Hindlimb muscle (tissue), 1 donor: ENCODE measurements at places on chromosomes 2 and 18. TPM values are rescaled to one million over a fixed set of nuclear protein-coding genes. Genes with fewer than 3 reads are reported as not detected.

DNA sequence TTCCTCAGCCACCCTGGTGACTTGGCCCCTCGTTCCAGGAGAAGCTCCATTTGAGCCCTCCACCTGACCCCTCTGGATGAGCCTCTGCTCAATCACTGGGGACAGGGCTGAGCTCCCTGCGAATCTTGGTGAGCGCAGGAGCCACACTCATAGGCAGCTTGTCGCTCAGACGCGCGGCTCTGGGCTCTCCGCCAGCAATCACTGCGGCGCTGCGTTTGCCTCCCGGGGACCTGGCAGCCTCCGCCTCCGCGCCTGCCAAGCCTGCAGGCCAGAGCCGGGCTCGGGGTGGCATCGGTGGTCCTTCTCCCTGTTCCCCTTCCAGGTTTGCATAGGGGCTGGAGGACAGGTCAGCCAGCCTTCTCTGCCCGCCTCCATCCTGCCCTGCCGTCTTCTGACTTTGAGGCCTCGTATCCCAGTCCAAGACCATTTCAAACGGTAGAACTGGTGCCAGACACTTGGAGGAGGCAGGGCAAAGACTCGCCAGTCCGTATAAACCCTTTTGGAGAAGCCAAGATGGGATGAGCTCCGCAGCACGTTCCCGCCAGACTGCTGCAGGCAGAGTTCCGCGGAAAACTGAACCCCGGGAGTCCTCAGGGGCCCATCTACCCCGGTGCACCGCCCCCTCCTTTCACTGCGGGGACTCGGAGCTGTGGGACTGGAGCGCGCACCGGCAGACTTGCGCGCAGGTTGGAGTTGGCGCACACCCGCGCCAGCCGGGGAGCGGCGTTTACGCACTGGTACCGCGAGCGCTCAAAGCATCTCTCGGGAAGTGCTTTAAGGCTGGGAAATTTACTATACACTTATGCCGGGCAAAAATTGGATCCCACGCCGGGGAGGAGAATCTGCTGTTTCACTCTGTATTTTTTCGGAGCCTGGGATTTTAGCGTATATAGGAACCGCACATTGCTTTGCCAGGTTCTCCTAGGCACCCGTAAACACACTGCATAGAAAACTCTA, 1.1 kb upstream of the TACR1 start:
- DNase-seq, result peak; percentile 42

GRCh38 chr2:69561101-69561500, 82.4 kb downstream of the AAK1 start:
- DNase-seq, result no peak

GRCh38 chr2:12303181-12304030, 413.3 kb upstream of the TRIB2 start:
- DNase-seq, result no peak

DNA sequence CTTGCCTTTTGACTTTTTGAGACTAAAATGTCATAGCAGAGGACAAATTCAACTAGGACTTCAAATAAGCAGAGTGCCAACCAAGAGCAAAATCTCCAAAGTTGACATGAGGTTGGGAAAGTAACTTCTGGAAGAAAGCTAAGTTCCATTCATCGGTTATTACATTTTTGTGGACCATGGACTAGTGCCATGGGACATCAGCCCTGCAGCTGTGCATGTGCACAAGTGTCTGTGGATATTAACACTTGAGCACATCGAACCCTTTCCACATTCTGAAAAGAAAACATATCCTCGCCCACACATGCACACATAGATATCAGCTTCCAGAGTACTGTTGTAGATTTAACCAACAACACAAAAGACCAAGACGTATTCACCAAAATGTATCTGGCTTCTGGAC, 262.6 kb downstream of the NYAP2 start:
- no peak for DNase-seq

DNA sequence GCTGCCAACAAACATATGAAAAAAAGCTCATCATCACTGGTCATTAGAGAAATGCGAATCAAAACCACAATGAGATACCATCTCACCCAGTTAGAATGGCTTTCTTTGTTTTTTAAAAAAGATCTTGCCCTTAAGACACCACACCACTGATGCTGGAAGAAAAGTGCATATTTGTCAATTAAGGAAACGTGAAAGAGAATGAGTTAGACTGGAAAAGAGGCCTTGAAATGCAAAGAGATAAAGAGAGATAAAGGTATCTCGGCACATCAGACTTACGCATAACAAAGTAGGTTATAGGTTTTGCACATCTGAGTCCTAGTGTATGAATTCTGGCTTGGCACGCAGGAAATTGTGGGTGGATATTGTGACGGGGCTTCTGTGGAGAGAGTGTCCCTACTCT, 149.5 kb downstream of the MTX2 start:
- DNase-seq, result no peak

GRCh38 chr2:60159519-60159918, 393.9 kb downstream of the BCL11A start:
- DNase-seq, result no peak

DNA sequence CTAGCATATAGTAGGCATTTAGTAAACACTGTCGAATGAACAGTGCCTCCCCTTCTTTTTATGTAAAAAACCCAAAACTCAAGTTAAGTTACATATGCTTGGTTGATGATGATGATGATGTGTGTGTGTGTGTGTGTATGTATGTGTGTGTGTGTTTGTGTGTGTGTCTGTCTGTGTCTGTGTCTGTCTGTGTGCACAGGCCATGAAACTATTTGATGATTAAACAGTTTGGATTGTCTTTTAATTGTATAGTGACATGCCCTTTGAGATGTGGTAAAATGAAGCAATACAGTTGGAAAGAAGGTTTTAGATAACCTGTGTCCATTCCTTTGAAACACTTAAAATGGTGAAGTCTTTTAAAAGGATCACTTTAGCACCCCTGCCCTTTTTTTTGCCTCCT, 105.6 kb downstream of the MAP4K4 start:
- no peak for DNase-seq

DNA sequence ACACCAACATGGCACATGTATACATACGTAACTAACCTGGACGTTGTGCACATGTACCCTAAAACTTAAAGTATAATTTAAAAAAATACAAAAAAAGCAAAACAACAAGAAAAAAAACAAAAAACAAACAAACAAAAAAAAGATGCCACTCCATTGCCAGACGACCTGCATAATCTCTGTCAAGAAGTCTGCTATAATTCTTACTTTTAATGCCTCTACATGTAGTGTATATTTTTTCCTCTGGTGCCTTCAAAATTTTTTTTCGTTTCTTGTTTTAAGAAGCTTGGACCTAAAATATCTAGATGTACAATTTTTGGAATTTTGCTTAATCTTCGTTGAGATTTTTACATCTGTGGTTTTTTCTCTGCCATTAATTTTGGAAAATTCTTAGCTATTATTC, 235.6 kb upstream of the ZNF521 start:
- no peak for DNase-seq

GRCh38 chr2:46332686-46333281, 35.6 kb downstream of the EPAS1 start:
- DNase-seq, result no peak

- no peak for DNase-seq
Measured at GRCh38 chr2:171584001-171584400, 61.7 kb downstream of the CYBRD1 start.

DNA sequence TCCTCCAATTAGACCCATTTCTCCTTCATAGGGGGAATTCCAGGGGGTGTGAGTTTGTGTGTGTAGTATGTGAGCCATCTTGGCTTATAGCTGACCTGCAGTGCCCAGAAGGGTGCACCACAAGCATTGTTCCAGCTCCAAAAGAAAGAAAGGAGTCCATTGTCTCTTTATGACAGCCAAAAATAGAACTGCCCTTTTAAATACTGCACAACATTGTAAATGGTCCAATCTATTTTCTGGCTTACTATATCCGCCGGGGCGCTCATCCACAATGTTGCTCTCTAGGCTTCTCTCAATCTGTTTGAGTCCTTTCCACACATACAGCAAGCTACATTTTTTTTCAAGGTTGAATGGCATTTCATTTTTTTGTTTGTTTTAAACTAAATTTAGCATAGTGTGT, 517.5 kb downstream of the STK39 start:
- no peak for DNase-seq

GRCh38 chr2:68753318-68753717, 18.7 kb downstream of the ARHGAP25 start:
- no peak for DNase-seq

GRCh38 chr2:19419211-19419880, 60.9 kb upstream of the OSR1 start:
- no peak for DNase-seq

DNA sequence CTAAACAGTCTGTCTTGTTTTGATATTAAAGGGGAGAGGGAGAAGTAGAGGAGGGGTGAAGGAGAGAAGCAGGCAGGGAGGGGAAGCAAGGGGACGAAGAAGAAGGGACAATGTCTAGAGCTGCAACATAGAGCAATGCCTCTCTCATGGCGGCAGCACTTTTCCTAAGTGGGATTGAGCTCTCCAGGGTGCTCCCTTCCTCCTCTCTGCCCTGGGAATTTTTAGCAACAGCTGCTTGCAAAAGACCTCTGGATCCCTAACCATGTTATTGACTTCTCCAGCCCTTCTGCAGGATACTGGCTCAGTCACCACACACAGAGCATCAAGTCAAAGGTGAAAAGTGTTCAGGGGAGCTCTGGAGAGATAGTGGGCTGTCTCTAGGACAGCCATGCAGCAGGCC, 734.9 kb downstream of the EPHA4 start:
- no peak for DNase-seq

- no peak for DNase-seq
Measured at GRCh38 chr2:188997263-188997662, 23.1 kb downstream of the COL3A1 start.

GRCh38 chr2:150767991-150768746, 280.7 kb upstream of the RND3 start:
- DNase-seq, result no peak

The GRHL1 gene
- 1.9 TPM for polyA plus RNA-seq

The ATOH8 gene
- polyA plus RNA-seq, result 25.6 TPM

The INO80B gene
- 23.7 TPM for polyA plus RNA-seq

The SNED1 gene
- 5.1 TPM for polyA plus RNA-seq

The VWC2L gene
- polyA plus RNA-seq, result not detected

The COPS7B gene
- 39.0 TPM for polyA plus RNA-seq

The MROH2A gene
- polyA plus RNA-seq, result not detected
